ENCODE measurements at places on chromosomes 12 and 14.

DNA sequence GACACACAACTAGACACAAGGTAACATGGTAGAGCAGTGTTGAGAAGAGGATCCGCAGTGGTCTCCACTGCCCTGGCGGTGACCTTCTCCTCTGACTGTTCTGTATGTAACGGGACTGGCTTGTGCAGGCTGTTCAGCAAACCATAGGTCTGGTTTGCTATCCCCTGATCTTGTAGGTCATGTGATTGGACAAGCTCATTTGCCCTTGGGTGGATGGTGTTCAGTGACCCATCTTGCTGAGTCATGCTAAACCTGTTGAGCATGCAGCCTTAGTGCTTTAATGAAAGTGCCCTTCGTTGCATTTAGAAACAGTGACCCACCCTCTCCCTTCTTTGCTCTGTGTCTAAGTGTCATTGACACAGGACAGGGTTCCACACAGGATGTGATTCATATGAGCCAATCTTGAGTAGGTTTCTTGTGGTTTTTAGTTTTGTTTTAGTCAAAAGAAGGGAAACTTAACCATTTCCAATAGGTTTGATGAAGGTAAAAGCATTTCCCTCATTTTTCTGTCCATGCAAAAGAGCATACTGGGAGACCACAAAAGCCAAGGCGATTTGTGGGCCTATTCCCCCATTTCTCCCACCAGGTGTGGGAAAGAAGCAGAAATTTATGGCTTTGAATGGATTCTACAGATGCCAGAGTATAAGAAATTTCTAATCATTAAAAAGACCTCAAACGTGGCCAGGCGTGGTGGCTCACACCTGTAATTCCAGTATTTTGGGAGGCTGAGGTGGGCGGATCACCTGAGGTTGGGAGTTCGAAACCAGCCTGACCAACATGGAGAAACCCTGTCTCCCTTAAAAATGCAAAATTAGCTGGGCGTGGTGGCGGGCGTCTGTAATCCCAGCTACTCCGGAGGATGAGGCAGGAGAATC lies 32.6 kb upstream of the HIF1A start:
- peak; percentile 90 for DNase-seq

GRCh38 chr12:34394211-34395055 lies 372.1 kb downstream of the ALG10 start:
- DNase-seq, result no peak

DNA sequence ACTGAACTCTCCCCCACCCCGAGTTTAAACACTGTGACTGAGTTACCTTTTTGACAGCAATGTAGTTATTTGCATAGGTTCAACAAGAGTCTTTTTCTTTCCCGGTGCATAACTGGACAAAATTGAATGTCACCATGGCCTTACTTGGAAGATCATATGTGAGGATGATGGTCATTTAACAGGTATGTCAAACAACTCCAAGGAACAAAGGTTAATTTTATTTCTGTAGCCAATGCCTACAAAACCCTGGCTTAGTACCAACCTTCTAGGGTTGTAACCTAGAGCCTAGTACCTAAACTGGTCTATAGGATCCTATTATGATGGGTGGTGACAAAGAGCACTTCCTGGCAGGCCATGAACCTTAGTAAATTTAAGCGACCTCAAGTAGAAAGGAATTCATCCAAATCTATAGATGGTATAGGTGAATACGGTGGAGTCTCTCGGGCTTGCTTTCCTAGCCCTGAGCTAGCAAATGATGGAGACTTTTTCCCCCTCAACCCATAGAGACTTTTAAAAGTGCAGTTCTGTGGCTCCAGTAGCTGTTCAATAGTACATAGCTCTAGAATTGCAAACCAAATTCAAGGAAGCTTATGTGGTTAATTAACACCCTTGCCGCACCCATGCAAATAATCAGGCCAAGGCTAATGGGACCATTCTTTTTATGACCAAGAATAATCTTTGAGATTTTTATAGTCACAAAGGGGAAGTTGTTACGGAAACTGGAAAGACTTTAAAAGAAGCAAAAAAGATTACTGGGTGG lies 89.0 kb downstream of the SLC38A1 start:
- DNase-seq, result no peak

DNA sequence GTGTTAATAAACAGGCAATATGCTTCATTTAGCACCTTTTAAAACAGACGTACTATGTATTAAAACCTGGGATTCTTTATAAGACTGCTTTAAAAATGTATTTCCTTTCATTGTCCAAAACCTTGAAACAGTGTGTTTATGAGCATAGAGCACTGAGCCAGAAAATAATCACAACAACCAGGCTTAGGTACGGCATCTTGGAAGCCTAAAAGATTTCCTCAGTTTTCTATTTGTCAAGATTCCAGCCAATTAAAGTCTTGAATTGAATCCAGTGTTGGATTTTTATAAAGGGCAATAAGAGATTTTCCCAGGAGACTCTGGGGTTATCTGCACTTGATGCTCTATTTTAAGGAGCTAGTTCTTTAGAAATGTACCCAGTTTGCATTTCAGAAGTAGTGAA lies 80.3 kb downstream of the GRIP1 start:
- no peak for DNase-seq

- no peak for DNase-seq
Observed at GRCh38 chr14:50015716-50016115, 100.7 kb downstream of the VCPKMT start.

GRCh38 chr12:22860926-22861325 lies 236.0 kb downstream of the ETNK1 start:
- no peak for DNase-seq
